ENCODE measurements at places on chromosomes 4 and X.

DNA sequence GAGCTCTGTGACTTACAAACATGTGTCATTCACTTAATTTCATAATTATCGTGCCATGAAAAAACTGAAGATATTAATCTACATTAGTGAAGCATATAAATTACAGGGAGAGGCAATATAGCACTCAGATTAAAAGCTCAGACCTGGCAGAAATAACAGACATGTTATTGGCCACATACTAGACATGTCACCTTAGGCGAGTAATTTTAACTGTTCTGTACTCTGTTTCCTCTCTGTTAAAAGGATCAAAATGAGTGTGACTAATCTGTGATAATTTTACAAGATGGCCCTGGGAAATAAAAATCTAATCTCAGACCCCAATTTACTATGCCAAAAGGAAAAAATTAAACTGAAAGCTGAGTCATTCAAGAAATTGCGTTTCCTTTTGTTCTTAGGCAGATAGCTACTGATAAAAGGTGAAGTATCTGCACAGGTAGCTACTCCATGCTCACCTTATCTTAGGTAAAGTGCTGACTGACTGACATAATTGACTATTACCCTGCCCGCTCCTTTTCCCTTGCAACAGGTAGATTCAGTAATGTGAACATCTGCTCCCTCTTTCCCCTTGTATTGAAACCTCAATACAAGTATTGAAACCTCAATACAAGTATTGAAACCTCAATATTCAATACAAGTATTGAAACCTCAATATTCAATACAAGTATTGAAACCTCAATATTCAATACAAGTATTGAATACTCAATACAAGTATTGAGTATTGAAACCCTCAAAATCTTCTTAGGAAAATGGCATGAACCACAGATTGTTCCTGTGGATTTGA lies 33.2 kb downstream of the RELL1 start:
- DNase-seq, result no peak

- no peak for DNase-seq
Measured at GRCh38 chrX:130330706-130331105, 9.0 kb upstream of the SLC25A14 start.

DNA sequence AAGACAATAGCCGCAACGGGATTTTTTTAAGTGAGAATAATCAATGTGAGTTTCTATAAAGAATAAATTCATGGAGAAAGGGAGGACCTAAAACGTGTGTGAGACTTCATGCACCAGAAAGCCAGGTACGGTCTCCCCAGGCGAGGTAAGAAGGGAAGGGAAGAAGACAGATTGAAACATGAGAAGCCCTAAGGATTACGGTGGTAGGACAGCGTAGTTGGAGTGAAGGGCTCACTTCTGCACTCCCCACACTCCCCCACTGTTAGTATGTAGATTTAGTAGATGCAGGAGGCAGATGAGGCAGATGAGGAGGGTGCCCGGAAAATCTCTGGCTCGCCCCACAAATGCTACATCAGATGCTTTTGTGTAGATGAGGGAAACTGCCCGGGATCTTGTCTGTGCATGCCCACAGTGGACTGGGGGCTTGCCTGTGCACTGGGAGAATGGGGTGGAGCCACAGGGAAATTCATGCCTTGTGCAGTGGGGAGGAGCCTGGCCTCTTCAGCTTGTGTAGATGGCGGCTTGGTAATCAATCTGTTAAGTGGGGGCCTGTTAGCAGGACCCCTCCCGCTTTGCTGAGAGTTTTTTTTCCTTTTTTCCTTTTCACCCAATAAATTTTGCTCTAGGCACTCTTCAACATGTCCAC lies 1544.5 kb upstream of the TENM3 start:
- DNase-seq, result no peak

- DNase-seq, result no peak
Measured at GRCh38 chr4:102705391-102705935, 55.3 kb downstream of the MANBA start.

- no peak for DNase-seq
Measured at GRCh38 chrX:117645639-117646038, 471.0 kb downstream of the KLHL13 start.
